ENCODE measurements at places on chromosomes 16 and 17. TPM values are rescaled to one million over a fixed set of nuclear protein-coding genes. Genes with fewer than 3 reads are reported as not detected.

DNA sequence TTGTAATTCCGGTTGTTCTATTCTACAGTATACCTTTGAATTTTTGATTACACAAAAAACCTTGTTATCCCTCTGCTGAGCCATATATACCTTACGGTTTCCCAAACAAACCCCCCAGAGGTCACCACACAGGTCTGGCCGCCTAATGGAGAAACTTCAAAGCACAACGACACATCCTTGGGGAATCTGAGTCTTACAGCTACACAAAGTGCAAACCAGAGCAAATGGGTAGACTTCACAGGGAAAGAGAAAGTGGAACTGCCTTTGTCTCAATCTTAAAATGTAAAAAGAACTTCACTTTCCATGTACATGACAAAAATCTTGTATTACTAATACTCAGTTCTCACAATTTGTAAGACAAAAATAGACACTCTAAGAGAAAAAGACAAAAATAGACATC is 2.7 kb downstream of the FBXO31 start:
- DNase-seq, result no peak

DNA sequence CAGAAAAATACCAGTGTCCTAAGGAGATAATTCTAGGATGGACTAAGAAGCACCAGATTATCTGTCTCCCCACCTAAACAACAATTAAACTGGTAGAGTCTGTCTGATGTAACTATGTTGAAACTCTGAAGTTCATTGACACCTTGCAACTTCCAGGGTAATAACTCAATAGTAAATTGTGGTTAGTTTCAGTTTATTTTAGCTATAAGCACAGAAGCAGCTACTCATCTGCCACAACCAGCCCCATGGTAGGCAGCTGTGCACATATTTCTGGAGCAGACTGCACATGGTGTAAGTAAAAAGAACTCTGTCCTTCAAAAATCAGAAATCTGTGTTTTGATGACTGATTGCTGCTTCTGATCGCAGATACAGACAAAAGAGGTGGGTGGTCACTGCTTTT is 852.1 kb downstream of the CDH11 start:
- no peak for DNase-seq

The SLC16A6 gene
- 0.08 TPM for total RNA-seq

DNA sequence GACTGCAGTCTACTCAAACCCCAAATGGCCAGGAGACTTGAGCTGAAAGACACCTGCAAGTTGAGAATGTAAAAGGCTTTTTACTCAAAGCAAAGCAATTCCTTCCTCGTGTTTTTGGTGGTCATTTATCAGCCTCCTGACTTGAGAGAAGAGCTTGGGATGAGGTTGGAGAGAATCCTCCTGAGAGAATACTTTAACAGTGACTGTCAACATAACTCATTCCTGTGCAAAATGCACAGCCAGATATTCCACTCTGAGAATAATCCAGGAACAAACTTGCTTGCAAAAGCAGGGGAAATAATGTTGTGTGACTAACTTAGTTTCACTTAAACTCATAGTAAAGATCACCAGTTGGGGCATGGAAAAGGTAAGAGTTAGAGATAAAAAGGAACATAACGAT is 53.4 kb downstream of the SNTB2 start:
- no peak for DNase-seq
